ENCODE measurements at places on chromosomes 5 and 9.

DNA sequence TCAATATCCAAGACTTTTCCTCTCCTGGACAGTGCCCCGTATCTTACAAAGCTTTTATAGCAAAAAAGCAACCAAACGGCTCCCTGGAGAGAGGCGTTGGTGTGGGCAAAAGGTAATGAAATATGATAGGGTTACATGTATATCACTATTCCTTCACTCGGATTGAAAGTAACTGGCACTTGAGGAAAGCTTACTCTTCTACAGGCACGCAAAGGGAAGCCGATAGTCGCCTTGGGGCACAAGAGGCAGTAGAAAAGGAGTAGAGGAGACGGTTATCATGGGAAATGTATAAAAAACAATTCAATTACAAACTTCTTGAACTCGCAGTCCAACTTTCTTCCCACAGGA is 1.1 kb downstream of the DIAPH1 start:
- no peak for DNase-seq

DNA sequence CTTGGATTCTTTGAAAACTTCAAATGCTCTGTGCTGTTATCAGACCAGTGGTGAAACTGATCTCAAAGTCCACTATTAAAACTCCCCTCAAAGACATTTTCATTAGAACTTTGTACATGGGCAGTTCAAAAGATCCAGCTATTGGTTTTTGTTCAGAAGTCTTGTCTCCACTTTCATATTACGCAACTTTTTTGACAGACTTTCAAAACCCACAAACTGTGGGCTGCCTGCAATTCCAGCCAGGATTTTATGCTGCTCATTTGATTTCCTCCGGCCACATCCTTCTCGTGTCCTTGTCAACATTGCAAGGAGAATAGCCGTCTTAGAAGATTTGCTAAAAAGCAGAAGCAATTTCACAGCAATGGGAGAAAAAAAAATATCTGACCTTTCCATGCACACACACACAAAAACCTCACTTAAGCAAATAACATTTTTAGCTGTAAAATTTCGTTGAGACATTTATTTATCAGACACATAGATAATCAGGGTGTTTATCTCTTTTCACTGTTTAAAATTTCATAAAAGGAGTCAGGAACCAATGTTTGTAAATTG is 1990.5 kb downstream of the MAT2B start:
- DNase-seq, result no peak

- no peak for DNase-seq
Measured at GRCh38 chr5:56330167-56330566, 97.0 kb upstream of the ANKRD55 start.

DNA sequence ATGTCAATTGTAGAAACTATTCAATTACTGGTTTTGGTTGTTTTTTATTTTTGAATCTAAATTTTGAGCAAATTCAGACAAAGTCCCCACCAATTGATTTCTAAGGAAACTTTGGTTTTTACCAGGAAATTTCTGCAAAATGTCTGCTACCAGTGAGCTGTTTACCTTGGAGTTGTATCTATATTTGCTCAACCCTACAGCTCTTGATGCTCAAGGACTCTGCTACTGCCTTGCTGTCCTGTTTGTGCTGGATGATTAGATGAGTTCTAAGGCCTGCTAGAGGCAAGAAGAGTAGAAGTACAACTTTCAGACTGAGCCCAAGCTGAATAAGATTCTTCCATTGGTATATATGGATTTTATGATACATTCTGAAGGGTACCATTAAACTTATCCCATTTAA is 42.6 kb upstream of the KIF2A start:
- no peak for DNase-seq

DNA sequence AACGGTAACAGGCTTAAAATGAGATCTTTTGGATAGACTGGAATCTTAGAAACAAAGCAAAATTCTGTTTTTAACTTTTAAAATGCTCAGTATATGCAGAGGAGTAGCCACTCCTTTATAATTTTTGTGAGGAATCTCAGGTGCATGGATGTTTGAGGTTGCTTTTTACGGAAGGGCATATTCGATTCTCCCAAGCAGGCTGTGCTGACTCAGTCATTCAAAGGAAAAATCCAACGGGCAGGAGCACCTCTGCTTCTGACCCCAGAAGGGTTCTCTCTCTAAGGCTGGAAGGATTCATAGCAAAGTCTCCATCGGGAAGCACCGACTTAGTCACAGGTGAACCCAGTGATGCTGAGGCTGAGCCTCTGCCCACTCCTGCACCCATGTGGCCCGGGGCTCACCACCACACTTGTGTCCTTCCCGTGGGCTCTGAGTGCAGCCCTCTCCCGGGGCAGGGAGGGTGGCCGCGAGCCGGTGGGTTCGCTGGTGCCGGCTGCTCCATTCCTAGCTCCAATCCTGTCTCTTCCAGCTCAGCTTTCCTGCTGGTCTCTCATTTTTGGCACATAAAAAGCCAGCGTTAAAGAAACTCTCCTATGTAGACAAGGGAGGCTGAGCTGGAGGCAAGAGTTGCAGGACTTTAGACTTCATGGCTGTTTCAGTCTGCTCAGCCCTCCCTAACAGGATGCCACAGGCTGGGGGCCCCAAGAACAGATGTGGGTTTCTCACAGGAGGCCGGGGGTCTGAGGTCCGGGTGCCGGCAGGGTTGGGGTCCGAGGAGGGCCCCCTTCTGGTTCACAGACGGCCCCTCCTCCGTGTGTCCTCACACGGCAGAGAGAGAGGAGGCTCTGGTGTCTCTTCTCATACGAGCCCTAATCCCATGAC is 135.6 kb upstream of the LPCAT1 start:
- DNase-seq, result no peak

DNA sequence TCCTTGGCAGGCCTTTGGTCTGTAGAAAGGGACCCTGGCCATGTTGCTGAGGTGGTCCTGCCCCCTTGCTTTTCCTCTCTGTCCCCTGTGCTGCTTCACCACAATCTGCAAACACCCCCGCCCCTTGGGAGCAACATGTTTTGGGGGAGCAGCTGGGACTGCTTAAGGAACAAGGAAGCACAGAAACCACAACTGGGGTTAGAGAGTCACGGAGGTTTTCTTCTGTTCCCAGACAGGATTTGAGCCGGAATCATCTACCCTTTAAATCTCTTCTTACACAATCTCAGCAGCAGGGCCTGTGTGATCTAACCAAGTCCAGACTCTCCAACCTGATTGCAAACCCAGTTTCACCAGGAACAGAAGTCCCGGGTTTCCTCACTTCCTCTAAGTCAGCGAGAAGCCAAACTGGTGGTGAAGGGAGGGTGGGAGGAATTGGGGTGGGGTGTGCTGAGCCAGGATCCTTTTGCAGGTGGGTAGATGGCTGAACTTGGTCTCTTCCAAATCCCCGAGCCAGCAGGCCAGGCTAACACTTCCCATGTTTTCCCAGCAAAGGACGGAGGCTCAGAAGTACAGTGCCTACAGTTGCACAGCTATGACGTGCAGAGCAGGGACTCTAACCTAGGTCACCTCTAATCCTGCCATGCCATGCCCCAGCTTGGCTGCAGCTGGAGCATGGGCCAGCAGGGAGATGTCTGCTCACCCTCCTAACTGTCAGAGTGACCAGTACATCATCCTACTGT is 25.0 kb downstream of the SH3PXD2B start:
- no peak for DNase-seq

- no peak for DNase-seq
Measured at GRCh38 chr9:134492281-134492691, 149.3 kb upstream of the COL5A1 start.

DNA sequence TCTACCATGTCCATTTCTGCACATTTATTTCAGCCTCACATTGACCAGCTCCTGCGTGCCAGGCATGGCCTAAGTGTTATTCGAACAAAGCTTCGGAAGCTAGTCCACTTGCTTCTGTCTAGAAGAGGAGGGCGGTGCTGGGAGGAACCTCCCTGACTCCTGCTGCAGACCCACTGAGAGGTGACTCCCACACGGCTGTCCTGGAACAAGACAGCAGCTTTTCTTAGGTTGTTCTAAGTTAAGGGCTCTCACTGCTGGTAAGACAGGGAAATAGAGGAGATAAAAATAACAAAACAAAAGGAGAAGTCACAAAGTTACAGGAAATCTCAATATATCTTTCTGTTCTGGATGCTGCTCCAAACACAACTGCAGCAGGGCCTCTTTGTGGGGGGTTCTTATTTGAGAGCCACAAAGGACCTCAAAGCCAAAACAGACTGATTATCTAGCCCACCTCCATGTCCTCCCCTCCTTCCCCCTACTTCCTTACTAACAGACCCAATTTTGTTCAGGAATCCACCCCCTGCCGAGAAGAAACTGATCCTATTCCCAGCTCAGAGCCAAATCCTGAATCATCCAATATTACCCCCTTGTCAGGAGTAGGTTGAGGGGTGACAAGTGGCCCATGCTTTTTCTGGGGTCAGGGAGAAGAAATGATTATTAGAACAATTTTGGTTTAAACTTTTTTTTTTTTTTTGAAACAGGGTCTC is 28.4 kb upstream of the KCNIP1 start:
- DNase-seq, result no peak

- no peak for DNase-seq
Measured at GRCh38 chr5:172312286-172312685, 28.7 kb upstream of the UBTD2 start.

DNA sequence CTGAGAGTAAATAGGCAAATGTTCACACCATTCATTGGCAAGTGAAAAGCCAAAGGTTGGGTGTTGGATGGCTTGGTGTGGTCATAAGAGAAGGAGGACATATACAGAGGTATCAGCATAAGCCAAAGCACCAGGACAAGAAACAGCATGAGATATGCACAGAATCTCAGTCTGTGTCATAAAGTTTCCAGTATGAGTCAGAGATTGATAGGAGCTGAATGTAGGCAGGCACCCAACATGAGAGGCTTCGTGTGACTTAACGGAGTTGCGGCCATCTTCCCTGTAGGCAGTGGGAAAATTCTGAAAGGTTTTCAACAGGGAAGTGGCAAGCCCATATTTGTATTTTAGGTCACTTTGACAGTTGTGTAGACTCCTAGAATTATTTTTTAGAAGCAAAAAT is 54.5 kb downstream of the SNCAIP start:
- no peak for DNase-seq

GRCh38 chr9:124342776-124343485 is 72.3 kb downstream of the PSMB7 start:
- DNase-seq, result peak; percentile 63

DNA sequence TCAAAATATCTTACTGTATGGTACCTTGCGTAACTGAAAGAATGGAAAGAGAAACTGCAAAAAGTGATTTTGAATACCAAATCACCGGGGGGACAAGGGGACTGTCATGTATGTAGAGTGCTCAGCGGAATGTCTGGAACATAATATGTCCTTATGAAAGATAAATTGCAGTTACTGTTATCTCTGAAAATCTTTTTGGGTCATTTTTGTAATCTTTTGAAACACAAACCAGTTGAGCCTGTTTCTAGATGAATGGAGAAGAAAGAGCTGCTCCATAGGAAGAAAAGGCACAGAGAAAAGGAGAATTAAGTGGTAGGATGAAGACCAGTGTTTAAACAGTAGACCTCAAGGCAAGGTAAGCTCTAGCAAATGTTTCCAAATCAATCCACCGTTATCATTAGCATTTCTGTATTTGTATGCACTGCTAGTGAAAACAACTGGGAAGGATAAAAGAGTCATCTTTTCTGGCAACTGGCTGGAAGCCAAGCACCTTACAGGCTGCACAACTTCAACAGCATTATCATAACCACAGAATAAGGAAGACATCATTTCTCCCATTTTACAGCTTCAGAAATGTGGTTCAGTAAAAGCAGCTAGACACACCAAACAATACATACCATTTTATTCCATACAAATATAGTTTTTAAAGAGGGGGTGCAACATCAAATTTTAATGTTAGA is 158.5 kb downstream of the TRPM3 start:
- DNase-seq, result no peak

DNA sequence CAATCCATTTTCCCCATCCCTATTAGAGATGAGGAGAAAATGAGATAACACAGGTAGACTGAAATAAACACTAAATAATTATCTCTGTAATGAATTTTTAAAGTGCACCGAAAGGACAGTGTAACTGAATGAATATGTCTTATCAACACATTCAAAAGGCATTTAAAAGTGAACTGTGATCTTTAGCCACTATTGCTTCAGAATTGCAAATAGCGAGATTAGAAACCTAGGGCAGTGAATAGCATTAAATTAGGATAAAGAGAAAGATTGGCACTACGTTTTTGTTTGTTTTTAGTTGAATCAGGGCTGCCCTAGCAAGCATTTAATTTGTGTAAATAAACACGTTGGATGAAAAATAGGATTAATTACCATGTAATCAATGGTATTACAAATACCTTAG is 537.5 kb downstream of the ELAVL2 start:
- no peak for DNase-seq

DNA sequence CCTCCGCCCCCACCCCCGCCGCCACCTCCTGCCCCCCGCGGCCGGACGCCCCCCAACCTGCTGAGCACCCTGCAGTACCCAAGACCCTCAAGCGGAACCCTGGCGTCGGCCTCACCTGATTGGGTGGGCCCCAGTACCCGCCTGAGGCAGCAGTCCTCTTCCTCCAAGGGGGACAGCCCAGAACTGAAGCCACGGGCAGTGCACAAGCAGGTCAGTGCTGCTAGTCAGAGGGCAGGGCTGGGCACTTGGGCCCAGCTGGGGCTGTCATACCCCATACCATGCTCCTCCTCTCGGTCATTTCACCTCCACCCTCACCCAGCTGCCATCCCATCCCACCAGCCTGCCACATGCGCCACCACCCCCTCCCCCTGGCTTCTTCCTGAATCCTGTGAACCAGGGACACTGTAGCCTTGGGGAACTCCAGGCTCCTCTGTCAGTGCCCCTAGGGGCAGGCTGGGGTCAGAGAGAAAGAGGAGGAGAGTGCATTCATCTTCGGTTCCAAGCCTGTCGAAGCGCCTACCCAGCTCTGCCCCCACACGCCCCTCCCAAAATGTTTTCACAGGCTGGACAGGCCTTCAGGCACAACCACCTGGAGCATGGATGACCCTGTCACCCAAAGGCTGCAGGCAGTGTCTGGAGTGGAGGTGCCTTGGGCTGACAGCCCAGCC is 122.0 kb downstream of the DAB2IP start:
- no peak for DNase-seq

- DNase-seq, result no peak
Measured at GRCh38 chr9:107118863-107119624, 164.0 kb upstream of the RAD23B start.

DNA sequence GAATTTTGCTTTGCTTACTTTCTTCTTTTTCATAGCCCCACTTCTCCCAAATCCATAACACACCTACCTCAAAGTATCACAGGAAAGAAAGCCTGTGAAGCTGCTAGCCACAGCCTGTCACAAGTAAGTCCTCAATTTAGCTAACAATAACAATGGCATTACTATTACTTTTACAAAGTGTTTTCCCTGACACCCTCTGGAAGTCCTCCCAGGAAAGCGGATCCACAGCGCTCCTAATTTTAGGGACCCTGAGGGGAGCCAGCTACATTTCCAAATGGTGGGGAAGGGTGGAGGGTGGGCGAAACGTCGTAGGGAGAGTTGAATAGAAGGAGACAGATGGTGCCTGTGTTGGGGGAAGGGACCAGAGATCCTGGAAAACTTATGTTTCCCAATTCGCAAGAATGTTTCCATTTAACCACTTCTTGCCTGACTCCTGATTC is 523 bp upstream of the WWC1 start:
- DNase-seq, result no peak

All from thoracic aorta (tissue), 2 donors.